ENCODE measurements at places on chromosomes 4 and X.
A peak's percentile ranks its signal among the peaks of the same experiment; 100 is the strongest.

GRCh38 chr4:6889101-6889735 lies 20.4 kb upstream of the TBC1D14 start:
- no peak for DNase-seq

DNA sequence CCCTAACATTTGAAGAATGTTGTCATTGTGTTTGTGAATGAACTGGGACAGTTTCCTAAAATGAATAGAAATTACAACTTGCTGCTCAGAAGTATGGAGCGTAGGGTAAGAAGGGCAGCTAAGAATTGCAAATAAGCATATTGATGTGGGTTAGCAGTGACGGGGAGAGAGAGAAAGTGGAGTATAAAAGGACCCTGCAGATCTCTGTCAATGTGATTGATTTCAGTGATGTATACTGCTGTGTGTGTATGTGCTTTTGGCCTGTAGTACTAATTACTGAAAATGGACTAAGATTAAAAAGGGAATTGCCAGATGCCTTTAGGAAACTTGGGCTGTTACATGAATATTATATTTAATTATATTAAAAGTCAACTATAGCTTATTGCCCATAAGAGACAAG lies 7.8 kb upstream of the MFAP3L start:
- no peak for DNase-seq

DNA sequence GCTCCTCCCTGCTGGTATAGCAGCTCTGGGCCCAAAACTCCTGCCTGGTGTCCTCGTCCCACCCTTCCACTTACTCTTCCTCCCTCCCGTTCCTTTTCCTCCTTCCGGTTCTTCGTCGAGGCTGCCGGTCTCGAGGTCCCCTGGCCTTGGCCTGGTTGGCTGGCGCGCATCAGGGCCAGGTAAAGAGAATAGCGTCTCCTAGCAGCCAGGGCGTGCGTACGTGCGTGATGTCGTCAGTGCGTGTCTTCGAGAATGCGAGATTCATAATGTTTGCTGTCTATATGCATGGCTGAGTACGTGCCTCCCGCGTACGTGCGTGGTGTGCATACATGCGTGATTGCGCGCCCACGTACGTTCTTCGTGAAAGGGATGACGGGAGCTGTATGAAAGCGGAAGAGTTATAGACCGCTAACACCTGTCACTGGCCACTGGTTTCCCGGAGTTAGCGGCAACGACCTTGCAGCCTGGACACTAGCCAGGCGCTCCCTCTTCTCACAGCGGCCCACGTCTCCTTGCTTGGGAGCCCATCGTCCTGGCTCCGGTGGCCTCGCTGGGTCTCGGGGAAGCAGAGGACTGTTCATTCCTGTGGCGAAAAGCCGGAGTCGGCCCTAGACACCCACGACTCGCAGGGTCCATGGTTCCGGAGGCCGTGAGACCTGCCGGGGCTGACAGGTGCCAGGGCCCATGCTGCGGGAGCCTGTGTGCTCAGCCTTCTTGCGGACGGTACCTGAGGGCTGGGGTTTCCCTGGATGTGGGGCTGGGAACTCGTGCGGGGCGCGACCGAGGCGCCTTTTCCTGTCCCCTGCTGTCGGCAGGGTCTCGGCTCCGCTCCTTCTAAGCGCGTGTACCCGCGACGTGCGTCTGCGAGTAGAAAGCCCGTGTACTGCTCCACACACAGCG lies at the start of gene EOLA1:
Gene EOLA1, plus strand, starts transcription at position 392 of the 900 bp plus-strand sequence. CDS start 4,619 bp downstream, outside the sequence.
- DNase-seq = peak; percentile 54

GRCh38 chr4:26081795-26082498 lies 167.9 kb downstream of the SMIM20 start:
- DNase-seq = peak; percentile 53

DNA sequence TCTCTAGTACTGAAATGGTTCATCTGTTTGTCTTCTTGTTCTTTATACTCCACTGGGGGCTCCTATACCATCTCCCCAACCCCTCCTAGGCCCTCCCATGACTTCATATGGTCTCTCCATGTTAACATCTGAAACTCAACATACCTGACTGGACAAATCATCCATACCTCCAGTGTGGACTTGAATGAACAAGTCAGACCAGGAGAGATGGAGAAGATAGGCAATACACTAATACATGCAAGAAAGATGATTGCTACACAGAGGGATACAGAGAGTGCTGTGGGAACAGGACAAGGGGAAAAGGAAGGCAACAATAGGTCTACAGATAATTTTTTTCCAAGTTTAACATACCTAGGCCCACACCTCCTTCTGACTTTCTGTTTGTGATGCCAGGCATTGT lies 175.1 kb downstream of the FHIP1A start:
- DNase-seq = no peak

DNA sequence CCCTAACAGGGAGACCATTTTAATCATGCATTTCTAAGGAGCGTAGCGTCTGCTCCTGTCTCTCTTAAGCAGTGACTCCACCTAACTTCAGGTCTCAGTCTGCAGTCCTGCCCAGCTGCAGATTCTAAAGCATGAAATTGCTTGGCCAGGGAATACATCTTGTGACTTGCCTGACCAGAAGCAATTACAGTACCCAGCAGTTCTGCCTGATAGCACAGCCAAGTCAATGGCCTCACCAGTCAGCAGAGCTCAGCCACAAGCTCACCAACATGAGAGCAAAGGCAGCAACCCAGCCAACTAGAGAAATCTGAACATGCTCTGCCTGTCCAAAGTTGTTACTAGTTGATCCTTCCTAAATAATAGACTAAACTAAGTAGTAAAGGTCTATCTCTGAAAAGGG lies 2011.9 kb upstream of the PCDH10 start:
- DNase-seq = no peak

GRCh38 chr4:38663801-38664705 lies at the start of gene KLF3:
TSS of gene KLF3 (plus strand) at chr4:38664199. CDS start at chr4:38680626, 16,427 bp downstream.
- peak; percentile 87 for DNase-seq

- no peak for DNase-seq
Measured at GRCh38 chr4:123449780-123450179, 53.2 kb downstream of the SPRY1 start.

DNA sequence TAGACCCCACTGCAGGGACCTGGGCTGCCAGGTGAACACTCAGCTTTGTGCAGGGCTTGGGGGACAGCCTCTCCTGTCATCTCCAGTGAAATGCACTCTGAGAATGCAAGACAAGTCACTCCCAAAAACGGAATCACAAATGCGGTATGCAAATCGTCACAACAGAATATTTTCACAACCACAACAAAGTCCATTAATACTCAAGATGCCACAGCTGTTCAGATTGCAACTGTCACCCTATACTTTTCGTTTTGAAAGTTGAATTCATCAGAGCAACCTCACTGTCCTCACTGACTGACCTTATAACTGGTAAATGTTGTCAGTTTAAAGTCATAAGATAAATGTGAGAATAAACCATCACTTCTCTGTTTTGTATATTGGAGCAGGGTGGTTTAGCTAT lies 16.6 kb downstream of the JAKMIP1 start:
- DNase-seq = no peak

GRCh38 chr4:25441519-25442117 lies 64.6 kb downstream of the ANAPC4 start:
- DNase-seq = peak; percentile 85

GRCh38 chrX:5220421-5220820 lies 1008.2 kb downstream of the NLGN4X start:
- DNase-seq = no peak

GRCh38 chrX:100376576-100376975 lies 33.5 kb downstream of the PCDH19 start:
- DNase-seq = no peak

- DNase-seq = no peak
Measured at GRCh38 chr4:158259955-158260575, 49.8 kb downstream of the TMEM144 start.

DNA sequence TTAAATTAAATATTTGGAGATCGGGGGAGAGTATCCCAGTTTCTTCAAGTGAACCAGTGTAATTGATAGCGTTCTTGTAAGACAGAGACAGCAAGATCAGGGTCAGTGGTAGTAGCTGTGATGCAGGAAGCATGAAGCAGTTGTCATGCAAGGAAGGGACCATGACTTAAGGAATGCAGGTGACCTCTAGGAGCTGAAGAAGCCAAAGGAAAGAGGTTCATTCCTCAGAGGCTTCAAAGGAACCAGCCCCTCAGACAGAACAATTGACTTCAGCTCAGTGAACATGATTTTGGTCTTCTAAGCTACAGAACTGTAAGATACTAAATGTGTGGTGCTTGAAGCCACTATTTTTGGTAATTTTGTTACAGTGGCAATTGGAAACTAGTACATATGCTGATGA lies 51.6 kb downstream of the GLRB start:
- no peak for DNase-seq

- no peak for DNase-seq
Measured at GRCh38 chrX:72060921-72061490, 70.7 kb downstream of the RTL5 start.

DNA sequence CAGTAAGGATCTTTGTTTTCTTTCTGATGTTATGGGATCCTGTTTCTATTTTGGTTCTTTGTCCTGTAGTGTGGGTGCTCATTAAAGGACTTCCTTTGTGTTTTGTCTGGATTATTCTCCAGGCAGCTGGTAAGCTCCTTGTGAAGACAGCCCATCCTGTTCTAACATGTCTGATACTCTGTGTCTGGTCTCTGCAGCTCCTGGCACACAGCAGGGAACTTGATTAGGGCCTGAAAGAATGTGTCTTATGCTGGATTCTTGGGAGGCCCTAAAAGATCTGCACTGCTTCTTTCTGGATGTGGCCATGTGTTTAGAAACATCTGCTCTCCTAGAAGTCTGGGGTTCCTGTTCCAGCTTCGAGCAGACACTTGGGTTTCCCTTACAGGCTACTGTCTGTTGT lies 38.1 kb upstream of the ATXN3L start:
- no peak for DNase-seq

DNA sequence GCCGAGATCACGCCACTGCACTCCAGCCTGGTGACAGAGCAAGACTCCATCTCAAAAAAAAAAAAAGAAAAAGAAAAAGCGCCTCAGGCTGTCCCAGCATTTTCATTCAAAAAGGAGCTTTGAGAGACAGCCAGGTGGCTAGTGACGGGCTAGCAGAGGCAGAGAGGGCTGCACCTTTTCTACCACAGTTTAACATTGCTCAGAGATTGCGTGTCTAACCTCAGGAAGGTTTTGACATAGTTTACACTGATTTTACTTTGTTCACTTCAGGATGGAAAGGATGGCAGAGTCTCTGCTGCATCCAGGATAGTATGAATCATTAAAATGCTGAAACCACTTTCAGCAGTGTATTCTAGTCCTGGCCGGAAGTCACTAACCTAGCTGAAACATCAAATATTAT lies 28.1 kb downstream of the ZFP42 start:
- DNase-seq = no peak

- DNase-seq = no peak
Measured at GRCh38 chrX:97211070-97211469, 327.4 kb downstream of the RPA4 start.

DNA sequence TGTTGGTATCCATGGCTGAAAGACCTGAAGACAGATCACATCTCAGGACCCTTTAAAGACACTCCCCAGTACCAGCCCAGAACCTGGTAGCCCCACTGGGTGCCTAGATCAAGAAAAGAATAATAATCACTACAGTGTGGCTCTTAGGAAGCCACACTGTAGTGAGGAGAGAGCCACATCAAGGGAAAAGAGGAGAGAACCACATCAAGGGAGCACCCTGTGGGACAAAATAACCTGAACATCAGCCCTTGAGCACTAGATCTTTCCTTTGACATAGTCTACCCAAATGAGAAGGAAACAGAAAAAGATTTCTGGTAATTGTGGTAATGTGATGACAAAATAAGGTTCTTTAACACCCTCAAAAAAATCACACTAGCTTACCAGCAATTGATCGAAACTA lies 15.3 kb downstream of the RTL3 start:
- no peak for DNase-seq

GRCh38 chrX:124300405-124300804 lies 32.1 kb upstream of the TEX13D start:
- DNase-seq = no peak

GRCh38 chr4:119746951-119747350 lies 118.3 kb upstream of the PDE5A start:
- DNase-seq = no peak

DNA sequence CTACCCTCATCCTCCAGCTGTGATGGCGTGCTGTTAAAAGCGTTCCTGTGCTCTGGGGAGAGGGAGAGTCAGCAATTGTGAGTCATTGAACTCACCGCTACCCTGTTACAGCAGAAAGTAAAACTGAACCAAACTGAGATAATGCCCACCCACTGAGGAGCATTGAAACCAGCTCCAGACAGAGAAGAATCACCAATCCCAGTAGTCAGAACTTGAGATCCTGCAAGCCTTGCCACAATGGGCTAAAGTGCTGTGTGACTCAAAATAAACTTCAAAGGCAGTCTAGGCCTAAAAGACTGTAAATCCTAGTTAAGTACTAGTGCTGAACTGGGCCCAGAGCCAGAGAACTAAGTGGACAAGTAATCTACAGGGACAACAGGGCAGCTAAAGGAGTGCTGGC lies 1394.2 kb upstream of the DIAPH2 start:
- DNase-seq = no peak

- DNase-seq = no peak
Measured at GRCh38 chr4:69800599-69800998, 40.2 kb upstream of the SULT1B1 start.

DNA sequence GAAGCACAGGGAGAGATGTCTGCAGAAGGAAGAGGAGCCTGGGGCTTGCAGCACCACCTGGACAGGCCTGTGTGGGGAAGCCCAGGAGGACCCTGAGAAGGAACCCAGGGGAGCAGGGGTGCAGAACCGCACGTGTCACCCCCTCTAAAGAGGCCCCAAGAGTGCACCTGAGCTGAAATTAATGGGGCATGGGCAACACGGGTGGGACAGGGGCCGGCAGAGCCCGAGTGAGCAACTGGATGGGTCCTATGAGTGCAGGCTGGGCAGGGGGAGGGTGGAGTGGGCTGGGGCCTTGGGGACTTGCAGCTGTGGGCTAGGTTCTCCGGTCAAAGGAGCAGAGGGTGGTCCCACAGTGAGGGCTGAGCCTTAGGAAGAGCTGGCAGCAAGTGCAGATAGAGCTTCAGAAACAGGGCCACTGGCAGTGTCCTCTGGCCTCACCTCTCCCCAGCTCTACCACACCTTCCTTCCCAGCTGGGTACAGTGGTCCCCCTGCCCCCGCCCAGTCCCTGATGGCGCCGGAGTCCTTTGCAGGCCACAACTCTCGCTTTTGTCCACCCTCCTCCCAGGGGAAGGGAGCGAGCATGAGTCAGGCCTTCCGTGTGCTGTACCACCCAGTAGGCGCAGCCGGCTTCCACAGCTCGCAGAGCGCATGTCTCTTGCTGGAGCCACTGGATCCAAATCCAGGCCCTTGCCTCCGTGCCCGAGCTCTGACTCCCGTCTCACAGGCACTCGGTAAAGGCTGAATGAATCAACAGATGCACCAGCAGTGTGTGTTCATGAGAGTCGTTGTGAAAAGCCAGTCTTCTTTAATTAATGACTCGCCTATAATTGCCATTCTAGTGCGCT lies 131.6 kb downstream of the HMX1 start:
- no peak for DNase-seq

- no peak for DNase-seq
Measured at GRCh38 chr4:134320048-134320447, 118.5 kb upstream of the PABPC4L start.

DNA sequence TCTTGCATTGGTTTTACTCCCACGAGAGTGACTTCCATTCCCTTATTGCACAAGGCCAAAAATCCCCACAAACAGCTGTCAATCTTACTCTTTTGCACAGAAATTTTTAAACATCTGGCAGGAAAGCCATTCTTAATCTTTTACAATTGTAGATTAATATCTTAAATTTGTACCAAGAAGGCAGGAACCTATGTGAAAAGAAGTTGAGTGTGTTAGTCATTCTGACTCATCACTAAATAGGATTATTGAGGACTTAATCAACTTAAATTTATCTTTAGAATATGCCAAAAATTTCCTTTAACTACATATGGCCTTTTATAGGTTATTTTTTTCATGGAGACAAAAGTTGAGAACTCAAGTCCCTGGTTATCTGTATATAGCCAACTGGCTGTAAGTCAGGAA lies 49.0 kb upstream of the VEGFC start:
- DNase-seq = no peak

Data from HuH-7 (cell line).